ENCODE measurements at places on chromosomes 3 and 15.

- DNase-seq = no peak
Measured at GRCh38 chr3:56471771-56472170, 3.5 kb upstream of the ERC2 start.

- DNase-seq = no peak
Measured at GRCh38 chr15:92914103-92914499, 14.0 kb downstream of the CHD2 start.

DNA sequence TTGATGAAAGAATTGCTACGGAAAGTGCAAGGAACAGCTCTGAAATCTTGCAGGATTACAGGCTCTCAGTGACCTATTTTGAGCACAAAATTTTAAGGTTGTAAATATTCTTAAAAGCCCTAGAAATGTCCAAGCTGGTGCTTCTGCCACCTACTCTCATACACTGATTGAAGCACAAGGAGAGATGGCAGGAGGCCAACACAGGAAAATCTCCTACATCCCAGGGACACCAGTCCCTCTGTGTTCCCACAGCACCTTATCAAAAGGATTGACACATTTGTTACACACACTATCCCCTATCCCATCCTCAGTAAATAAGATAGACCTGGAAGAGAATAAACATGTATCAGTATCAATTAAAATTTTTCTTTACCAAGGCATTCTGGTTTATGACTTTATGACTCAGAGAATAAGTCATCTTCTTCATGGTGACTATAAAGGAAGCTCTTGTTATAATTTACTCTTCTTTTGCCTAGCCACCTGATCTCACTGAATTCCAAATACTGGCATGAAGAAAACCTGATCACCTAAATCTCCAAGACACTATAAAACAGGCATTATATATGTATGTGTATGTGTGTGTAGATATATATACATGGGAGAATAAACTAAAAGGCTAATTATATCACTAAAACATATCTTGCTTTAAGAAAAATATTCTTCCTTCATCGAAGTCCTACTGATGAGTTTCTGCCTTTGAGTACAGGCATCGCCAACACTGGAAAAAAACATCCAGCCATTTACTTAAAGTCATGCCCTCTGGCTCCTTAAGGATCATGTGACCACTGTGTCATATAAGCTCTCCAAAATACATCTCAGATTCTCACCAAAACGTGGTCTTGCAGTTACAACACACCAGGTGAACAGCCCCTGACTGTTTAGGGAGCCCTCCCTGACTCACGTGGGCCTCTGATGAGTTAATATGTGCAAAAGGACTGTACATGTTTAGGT lies 208.1 kb upstream of the NR2F2 start:
- DNase-seq = peak; percentile 57

GRCh38 chr15:39246523-39246922 lies 334.4 kb upstream of the THBS1 start:
- peak; percentile 58 for DNase-seq

- DNase-seq = peak; percentile 38
Measured at GRCh38 chr15:50758712-50759205, 6.7 kb downstream of the SPPL2A start.

DNA sequence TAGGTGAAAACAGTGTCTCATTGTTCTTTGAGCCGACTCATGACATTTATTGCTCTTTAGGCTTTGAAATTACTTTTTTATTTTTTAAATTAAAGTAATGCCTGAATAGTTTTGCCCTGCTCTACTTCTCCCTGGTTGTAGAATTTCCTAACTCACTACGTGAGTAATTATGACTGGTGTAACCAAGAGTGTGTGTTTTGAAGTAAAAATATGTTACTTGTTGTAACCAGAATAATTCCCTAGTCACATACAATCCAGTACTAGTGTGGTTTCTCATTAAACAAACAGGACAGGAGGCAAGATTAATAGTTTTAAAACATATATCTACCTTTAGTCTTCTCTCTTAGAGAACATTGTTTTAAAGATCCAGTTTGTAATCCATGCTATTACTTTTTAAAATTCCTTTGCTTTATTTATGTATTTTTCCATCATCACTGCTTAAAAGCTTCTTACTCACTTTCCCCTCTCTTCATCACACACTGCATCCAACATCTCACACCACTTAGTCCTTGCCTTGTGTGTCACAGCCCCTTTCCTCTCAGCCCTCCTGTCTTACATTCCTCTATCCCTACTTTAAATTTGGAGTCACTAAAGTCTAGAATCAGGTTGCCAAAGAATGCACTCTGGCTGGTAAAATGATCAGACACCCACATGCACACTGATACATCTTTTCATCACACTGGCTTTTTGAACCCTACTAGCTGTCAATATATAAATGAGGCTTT lies 219.7 kb downstream of the WNT5A start:
- DNase-seq = peak; percentile 43

DNA sequence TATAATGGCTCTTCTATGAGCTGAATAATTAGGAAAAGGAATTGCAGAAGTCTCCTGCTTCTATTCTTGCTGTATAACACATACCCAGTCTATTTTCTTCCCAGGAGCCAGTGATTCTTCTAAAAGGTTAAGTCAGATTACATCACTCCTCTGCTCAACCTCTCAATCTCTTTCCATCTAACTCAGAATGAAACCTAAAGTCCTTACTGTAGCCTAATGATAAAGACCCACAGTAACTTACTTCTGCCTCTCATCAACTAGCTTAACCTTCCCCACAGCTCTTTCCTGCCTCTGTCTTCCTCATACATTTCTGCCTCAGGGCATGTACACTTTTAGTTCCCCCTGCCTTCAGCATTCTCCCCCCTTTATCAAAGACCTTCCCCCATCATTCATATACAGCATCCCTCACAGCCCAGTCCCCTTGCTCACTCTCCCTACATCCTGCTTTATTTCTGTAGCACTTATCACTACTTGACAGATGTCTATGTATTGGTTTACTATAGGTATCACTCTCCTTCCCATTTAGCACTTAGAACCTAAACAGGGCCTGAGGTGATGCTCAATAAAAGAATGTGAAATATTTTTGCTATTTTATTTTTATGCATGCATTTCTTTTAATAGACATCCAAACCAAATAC lies 28.5 kb upstream of the CMTM6 start:
- no peak for DNase-seq

DNA sequence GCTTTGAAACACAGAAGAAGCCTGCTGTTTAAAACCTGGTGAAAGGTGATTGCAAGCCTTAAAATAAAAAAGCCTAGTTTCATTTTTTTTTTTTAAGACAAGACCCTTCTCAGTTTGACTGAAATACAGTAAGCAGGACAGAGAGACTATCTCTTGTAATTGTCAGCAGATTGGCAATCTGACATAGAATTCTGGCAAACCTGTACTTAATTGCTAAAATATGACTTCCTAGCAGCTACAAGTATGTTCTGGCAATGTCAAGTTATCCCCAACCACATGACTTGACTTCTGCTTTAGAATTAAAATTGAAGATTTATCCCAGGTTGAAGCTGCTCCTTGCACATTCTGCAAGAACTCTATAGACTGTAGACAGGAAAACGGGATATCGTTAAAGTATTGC lies 232.8 kb upstream of the NR2F2 start:
- DNase-seq = no peak

DNA sequence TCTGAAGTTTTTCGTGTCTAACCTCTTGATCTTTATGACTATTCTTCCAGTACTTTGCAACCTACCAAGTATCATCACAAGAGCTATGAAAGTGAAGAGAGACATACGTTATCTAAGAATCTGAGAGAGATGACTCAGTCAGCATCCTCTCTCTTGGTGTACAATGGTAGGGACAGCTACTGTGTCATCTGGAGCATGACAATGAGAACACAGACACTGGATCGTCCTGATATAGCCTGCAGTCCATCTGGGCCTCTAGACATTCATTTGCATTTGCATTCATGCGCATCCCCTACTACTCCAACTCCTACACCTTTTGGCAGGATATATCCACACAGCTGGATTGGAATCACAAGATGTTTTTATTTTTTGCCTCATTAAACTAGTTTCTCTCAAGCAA lies 115.2 kb downstream of the PEX5L start:
- no peak for DNase-seq

- peak; percentile 52 for DNase-seq
Measured at GRCh38 chr3:196969134-196969659, 564 bp upstream of the PIGZ start.

- peak; percentile 83 for DNase-seq
Measured at GRCh38 chr3:4738737-4739274, 240.4 kb upstream of the BHLHE40 start.

DNA sequence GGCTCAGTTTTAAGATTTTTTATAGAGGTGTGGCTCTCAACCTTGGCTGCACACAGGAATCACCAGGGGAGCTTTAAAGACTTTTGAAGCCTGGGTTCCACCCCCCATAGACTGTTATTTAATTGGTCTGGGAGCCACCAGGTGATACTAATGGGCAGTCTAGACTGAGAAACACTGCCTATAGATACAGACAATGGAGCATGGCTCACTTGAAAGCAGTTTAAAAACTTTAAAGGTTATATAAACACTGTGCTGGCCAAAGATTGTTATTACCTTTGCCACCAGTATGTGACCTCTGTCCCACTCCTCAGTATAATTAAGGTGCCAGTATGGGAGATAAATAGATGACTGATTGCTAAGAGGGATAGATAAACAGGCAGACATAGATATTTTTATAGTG lies 3.8 kb downstream of the GOLIM4 start:
- DNase-seq = no peak

DNA sequence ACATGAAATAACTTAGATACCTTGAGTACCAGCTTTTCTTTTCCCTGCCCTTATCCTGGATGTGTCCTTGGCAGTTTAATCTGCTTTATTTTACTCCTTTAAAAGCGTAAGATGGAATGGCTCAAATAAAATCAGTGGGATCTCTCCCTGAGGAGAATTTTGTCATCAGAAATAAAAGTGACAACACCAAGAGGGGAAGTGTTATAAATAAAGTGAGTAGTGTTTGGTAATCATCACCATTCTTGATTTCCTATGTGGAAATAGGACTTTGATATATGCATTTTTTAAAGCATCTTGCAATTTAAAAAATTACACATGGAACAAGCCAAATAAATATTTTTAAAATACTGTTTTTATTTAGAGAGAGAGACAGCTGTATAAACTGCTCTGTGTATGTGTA lies 76.5 kb downstream of the MBNL1 start:
- no peak for DNase-seq

DNA sequence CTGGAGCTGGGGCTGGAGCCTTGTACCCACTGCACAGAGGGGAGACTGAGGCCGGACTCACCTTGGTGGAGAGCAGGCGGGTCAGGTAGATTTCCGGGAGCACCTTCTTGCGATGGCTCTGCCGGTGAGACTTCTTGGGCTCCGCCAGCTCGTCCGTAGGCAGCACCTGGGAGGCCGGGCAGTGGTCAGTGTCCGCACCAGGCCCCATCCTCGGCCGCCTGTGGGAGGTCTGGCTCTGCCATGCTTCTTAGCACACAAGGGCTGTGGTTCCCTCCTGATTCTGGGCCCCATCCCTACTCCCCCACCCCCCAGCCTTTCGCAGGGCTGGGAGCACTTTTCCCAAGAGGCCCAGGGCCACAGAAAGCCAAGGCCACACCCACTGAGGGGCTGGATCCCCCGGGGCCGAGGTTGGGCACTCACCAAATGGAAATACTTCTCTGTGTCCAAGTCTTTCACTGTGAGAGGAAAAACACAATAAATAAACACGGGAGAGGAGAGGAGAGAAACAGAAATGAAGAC lies 17.4 kb downstream of the H1-8 start:
- DNase-seq = peak; percentile 95

DNA sequence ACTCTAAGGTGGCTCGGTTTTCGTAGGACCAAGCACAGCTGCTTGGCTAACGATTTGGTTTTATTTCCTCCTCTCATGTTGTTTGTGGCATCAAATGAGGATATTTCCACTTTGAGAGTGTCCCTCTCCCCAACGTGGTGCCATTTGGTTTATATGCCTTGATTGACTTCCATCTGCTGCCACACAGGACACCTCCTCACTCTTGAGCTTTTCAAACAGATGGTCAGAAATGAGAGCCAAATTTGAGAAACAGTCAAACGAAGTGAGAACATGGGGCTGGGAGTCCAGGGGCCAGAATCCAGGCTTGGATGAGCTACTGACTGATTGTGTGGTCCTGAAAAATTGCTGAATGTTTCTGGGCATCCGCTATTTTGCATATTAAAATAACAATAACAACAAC lies 43.5 kb downstream of the CEMIP start:
- no peak for DNase-seq

DNA sequence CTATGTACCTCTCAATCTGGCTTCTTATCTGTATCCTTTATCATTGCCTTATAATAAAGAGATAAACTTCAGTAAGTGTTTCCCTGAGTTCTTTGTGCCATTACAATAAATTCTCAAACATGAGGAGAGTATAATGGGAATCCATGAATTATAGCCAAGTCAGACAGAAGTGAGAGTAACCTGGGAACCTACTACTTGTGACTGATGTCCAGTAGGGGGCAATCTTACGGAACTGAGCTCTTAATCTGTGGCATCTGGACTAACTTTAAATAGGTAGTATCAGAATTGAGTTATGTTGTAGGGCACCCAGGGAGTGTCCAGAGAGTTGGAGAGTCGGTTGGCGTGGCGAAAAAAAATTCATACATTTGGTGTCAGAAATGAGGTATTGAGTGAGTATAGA lies 542.6 kb downstream of the ZBBX start:
- DNase-seq = peak; percentile 17

DNA sequence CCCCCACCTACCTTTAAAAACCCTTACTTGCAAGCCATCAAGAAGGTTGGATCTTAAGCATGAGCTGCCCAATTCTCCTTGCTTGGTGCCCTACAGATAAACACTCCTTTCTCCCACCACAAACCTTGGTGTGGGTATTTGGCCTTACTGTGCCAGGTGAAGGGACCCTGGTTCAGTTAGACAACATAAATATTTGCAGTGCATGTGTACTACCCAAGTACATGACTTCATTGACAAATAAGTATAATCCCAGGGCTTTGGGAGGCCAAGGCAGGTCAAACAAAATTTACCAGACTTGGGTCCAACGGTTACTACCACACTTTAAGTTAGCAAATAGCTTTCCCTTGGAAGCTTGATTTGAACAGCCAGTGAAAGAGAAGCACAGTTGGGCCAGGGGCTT lies 9.3 kb upstream of the CNOT10 start:
- no peak for DNase-seq

DNA sequence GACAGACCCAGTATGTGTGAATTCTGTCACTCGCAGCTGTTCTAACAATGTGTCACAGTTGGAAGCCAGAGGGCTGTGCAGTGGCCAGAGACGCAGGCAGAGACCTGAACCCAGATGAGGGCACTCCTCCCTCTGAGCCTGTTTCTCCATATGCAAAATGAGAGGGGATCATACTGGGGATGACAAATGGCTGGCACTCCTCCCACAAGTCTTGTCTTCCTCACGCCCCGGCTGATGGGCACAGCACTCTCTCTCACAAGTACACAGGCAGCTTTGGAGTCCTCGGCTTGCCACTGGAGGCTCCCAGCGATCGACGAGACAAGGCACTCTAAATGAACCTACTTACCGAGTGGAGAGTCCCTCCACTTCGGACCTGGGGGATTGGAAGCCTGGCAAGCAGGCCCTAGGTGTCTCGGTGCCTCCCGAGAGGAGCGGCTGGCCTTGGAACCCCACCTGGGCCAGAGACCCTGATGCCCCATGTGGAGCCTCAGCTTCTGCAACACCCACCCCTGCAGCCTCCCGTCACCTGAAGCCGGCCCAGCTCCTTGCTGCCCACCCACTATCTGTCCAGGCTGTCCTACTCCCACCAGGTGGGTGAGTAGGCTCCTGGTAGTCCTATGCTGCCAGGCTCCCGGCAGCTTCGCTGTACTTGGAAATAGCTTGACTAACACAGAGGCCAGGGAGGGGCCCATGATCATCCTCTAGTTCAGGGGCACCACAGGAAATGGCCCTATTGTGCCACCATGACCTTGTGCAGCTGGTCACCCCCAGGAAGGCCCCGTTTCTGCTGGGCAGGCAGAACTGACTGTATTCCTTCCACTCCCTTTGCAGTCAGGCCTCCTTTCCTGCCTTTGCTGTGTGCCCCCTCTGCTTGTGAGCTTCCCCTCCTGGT lies 65.0 kb upstream of the IQSEC1 start:
- DNase-seq = no peak

Data from M059J (cell line).